Chondrocyte (in vitro differentiated cells): ENCODE measurements at places on chromosomes 3 and 15. TPM values are rescaled to one million over a fixed set of nuclear protein-coding genes. Genes with fewer than 3 reads are reported as not detected.

Gene GABRR3
- not detected in 3 replicates for total RNA-seq

Gene NXPE3
- total RNA-seq, result 20.3 to 27.1 TPM (median 20.4 TPM) in 3 replicates

Gene SPATA12
- not detected in 3 replicates for total RNA-seq

GRCh38 chr3:46666453-46666845 lies 27.0 kb downstream of the ALS2CL start:
- no peak for DNase-seq

DNA sequence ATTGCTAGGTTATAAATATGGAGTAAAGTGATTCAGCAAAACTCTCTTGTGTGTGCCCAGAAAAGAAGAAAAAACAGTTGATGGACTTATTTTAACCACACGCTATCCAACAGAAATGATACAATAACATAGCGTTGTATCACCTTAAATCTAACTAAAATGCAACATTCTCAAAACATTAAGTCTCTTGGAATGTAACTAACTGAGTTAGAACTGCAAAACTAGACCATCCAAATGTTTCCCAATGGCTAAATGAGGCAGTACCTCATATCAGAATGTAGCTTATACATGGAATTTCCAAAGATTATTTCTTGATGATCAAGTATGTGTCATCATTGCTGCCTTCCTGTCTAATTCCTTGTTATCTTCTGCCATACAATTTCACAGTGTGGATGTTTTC lies 187.9 kb downstream of the CNTN3 start:
- no peak for DNase-seq
